M059J (cell line): ENCODE measurements at places on chromosomes 3 and 15. TPM values are rescaled to one million over a fixed set of nuclear protein-coding genes. Genes with fewer than 3 reads are reported as not detected.

The SLC22A14 gene
- total RNA-seq = not detected in 2 replicates

The TADA3 gene
- total RNA-seq = 53.6 and 60.2 TPM in 2 replicates

The LINGO1 gene
- not detected in 2 replicates for total RNA-seq

The ARHGEF26 gene
- 4.1 and 5.8 TPM in 2 replicates for total RNA-seq

The PIAS1 gene
- 35.6 and 42.1 TPM in 2 replicates for total RNA-seq

The PLXNB1 gene
- 4.1 and 8.9 TPM in 2 replicates for total RNA-seq

The RASGRP1 gene
- 0.22 and 0.52 TPM in 2 replicates for total RNA-seq

The LMAN1L gene
- total RNA-seq = not detected in 2 replicates

The GOLGA8N gene
- 0.15 and 0.49 TPM in 2 replicates for total RNA-seq

The SIN3A gene
- 38.5 and 39.7 TPM in 2 replicates for total RNA-seq

The BOC gene
- total RNA-seq = 5.0 and 12.5 TPM in 2 replicates

The THPO gene
- not detected in 2 replicates for total RNA-seq

The CIB2 gene
- total RNA-seq = 1.9 and 2.2 TPM in 2 replicates

The BLM gene
- total RNA-seq = 7.7 and 9.0 TPM in 2 replicates

The IMPG2 gene
- total RNA-seq = under 0.01 TPM in 2 replicates

The ATP2B2 gene
- total RNA-seq = not detected in 2 replicates

The COPB2 gene
- 246 and 350 TPM in 2 replicates for total RNA-seq

The RUVBL1 gene
- 93.9 and 127 TPM in 2 replicates for total RNA-seq

The IQCH gene
- 4.3 and 8.3 TPM in 2 replicates for total RNA-seq

The CLRN1 gene
- not detected in 2 replicates for total RNA-seq
